ENCODE measurements at places on chromosomes 11 and 22.

DNA sequence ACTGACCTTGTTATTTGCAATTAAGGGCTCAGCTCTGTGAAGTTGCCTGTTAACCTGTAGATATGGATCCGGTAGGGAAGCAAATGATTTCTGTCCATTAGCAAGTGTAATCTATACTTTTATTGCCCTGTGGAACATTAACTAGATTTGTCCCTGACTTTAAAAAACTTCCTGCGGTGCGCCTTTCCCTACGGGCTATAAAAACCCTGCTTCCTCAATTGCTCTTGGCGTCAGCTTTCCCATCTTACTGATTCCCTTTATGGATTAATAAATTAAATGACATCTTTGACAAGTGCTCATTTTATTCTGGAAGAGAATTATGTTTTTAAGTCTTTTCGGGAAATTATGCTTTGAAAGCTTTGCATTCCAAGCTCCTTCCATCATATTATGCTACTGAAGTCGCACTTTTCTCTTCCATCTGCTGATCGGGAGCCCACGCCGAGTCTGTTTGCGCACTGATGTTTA lies 18.3 kb upstream of the CLMP start:
- H3K27ac ChIP-seq = no peak overlapping the region
- peaks cover 19% of the 10 kb centered on the region for H3K27me3 ChIP-seq
- H3K4me1 ChIP-seq = no peaks in the 10 kb centered on the region
- H3K4me3 ChIP-seq = no peak overlapping the region
- no peaks in the 10 kb centered on the region for H3K36me3 ChIP-seq

- no peaks in the 10 kb centered on the region for H3K36me3 ChIP-seq
- peaks cover 53% of the 10 kb centered on the region for H3K4me1 ChIP-seq
- no peak overlapping the region for H3K27ac ChIP-seq
- H3K4me3 ChIP-seq = peak overlapping the region; percentile 43
- no peaks in the 10 kb centered on the region for H3K27me3 ChIP-seq
Measured at GRCh38 chr11:68142028-68142412, 20.8 kb upstream of the CHKA start.

- no peaks in the 10 kb centered on the region for H3K4me1 ChIP-seq
- H3K27ac ChIP-seq = no peak overlapping the region
- no peak for DNase-seq
- no peak overlapping the region for H3K4me3 ChIP-seq
Measured at GRCh38 chr11:22516111-22516510, 109.5 kb downstream of the FANCF start.

GRCh38 chr11:117900720-117901440 lies 24.4 kb upstream of the FXYD6 start:
- H3K27me3 ChIP-seq = no peaks in the 10 kb centered on the region
- no peak overlapping the region for H3K4me3 ChIP-seq
- peaks cover 7% of the 10 kb centered on the region for H3K4me1 ChIP-seq
- no peak overlapping the region for H3K27ac ChIP-seq
- no peak for DNase-seq
- H3K36me3 ChIP-seq = no peaks in the 10 kb centered on the region

DNA sequence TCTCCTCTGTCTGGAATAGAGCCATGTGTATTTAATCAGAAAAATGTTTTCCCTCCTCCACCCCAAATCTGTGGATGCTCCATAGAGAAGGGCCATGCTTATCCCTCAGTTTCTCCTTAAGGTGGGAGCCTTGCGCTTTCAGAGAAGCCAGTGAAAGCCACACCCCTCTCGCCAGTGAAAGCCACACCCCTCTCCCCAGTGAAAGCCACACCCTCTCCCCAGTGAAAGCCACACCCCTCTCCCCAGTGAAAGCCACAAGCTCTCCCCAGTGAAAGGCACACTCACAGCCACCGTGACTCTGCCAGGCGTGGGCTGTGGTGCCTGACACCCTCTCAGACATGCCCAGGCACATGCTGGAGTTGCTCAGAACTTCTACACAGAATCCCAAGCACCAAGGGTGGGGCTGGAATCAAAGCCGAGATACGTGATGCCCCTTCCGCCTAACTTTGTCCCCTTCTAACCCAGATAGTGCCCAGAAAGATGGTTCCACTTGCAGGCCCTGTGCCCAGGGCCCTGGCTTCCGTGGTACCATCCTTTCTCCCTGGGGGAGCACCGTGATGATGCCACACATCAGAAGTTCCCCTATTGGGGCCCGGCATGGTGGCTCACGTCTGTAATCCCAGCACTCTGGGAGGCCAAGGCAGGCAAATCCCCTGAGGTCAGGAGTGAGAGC lies 16.5 kb upstream of the PRR5 start:
- no peak overlapping the region for H3K27ac ChIP-seq
- DNase-seq = no peak
- H3K27me3 ChIP-seq = no peaks in the 10 kb centered on the region
- H3K36me3 ChIP-seq = peaks cover 2% of the 10 kb centered on the region
- H3K4me3 ChIP-seq = no peak overlapping the region
- peaks cover 34% of the 10 kb centered on the region for H3K4me1 ChIP-seq
